SHP77 (cell line): ENCODE measurements at places on chromosomes 6 and 20.

- no peak for DNase-seq
Observed at GRCh38 chr6:111002350-111002749, 20.5 kb downstream of the RPF2 start.

DNA sequence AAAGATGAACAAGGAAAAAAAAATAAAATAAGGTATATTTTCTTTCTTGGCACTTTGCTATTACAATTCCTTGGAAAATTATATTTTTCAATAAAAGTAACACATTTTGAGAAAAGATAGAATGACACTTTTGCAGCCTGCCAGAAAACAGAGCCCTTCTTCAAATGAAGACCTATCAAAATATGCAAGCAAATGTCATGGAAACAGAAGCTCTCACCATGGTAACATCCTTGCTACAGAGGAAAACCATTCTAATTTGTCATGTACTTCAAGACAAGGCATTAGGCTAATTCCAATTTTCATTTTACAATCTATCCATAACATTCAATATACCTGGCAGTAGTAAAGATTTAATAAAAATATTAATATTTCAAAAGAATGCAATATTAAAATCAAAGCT lies 177.9 kb downstream of the RNGTT start:
- no peak for DNase-seq

GRCh38 chr6:44167567-44167966 lies 8.9 kb downstream of the CAPN11 start:
- DNase-seq = no peak

- DNase-seq = no peak
Observed at GRCh38 chr6:156899532-156900135, 122.5 kb downstream of the ARID1B start.

DNA sequence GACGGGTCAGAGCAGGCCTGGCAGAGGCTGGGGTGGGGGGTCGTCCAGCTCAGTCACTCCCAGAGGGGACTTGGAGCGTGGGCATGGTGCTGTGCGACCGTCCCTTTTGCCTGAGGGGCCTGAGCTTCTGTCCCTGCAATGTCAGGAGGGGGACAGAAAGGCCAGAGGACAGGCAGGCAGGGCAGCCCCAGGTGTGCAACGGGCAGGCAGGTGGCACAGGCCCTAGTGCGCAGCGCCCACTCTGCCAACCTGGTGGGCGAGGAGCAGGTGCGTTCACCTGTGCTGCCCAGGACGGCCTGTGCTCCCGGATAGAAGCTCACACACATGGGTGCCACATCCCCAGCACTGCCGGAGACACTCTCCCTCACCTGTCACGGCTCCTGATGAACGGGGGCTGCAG lies 78.7 kb upstream of the SLCO4A1 start:
- no peak for DNase-seq

GRCh38 chr6:25365154-25365553 lies 86.0 kb downstream of the CARMIL1 start:
- no peak for DNase-seq

DNA sequence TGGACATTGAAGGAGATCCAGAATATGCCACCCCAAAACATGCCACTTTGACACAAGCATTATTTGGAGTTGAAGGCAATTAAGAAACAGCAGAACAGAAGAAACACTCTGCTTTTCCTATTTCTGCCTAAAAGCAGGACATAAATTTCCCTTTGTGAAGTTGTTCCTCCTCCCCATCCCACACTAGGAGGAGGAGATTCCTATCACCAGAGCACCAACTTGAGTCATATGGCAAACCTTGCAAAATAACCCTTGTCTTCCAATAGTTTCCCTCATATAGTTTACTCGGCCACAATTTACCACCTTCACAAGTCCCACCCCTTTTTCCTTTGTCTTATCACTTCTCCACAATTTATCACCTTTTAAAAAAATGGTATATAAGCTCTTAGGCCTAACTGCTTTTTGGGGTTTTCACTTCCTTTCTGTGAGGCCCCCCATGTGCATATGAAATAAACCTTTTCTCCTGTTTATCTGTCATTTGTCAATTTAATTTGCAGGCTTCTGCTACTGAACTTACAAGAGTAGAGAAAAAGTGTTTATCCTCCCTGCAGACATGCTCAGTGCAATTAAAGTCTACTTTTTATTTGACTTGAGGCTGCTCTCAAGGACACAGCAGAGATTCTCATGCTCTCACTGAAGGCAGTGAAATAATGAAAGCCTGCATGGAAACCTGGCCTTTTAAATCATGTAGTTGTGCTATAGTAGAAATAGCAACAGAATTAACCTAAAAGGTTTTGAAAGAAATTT lies 2.8 kb upstream of the RAB23 start:
- DNase-seq = no peak

DNA sequence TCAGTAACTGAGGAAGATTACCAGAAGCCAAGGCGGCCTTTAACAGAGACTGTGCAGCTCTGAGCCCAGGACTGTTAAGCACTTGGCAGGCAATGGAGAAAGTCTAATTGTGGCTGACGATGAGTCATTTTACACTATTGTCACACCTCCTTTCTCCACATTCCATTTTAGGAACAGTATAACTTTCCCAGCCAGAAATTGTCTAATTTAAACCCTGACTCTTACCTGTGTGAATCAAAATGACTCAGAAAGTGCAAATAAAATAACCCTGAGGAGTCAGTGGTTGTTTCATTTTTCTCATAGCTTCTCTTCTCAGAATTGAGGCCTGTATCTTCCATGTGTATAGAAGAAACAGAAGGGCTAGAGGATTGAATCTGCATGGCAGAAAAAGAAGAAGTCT lies 40.0 kb upstream of the OPN5 start:
- DNase-seq = no peak

DNA sequence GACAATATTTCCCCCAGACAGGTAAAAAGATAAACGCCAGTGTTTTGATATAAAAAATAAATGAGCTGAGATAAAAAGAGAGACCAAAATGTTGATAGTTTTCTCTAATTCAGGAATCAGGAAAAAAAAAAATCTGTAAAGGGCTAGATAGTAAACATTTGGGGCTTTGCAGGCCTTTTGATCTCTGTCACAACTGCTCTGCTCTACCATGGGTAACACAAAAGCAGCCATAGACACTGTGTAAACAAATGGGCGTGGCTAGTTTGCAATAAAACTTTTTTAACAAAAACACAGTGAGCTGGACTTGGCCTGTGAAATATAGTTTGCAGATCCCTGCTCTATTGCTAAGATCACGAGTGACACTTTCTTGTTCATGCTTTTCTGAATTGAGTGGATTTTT lies 219.1 kb upstream of the STXBP5 start:
- DNase-seq = peak; percentile 47

GRCh38 chr6:44983467-44984365 lies 344.4 kb upstream of the RUNX2 start:
- no peak for DNase-seq

DNA sequence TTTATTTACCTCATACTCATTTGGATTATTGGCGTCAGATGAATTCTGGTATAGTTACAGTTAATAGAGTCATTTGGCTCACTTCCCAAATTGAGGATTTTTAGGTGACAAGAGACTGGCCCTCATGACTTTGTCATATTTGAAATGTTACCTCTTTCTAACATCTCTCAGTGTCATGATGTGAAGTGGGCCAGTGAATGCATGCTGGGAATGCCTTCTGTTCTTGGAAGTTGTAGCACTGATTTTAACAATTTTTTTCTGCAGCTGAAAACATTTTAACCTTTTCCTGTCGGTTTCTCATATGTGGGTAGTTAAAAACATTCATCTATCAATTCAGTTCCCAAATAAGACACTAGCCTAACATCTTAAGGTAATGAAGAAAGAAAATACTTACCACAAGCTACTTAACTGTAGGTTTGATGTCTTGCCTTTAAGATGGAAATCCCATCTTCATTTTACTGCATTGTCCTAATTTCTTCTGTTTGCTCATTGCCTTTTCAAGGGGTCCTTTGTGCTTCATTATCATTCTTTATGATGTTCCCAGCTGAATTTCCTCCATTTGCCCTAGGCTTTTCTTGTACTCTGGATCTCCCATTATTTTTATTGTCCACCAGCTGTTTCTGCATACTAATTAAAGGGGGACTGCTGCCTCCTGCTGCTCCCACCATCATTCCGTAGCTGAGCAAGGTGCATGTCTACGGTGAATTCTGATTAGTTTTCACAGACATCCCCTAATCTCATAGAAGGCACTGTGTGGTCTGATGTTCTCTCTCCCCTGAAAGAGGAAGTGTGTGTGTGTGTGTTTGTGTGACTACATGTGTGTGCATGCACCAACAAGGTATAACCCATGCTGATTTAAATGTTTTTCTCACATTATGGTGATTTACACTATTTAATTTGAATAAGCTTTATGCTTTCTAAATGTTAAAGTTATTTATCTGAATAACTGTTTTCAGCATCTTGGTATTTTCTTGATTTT lies 109.5 kb downstream of the B3GAT2 start:
- DNase-seq = no peak

DNA sequence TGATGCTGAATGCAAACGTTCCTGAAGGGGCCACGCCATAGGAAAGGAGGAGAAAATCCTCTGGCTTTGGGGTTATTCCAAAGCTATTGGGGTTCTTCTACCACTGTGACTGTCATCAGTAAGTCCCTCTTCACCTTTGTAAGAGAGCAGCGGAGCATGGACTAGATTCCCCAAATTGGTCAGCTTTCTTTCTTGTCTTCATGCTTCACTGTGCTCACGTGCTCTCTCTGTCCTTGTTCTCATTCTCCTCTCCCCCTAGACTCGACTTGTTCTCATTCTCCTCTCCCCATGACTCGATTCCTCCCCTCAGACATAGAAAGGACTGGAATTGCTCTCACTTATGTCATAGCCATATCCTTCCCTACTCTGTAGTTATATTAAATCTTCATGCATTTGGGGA lies 54.8 kb upstream of the ADGRG6 start:
- DNase-seq = no peak

GRCh38 chr6:43926634-43927531 lies 156.9 kb downstream of the VEGFA start:
- no peak for DNase-seq

GRCh38 chr6:31676322-31676903 lies 4.5 kb downstream of the LY6G5C start:
- DNase-seq = no peak

- no peak for DNase-seq
Observed at GRCh38 chr6:37099442-37099841, 70.5 kb upstream of the PIM1 start.

- DNase-seq = no peak
Observed at GRCh38 chr20:44768256-44768655, 22.6 kb downstream of the KCNK15 start.

GRCh38 chr6:39929733-39930461 lies 4.4 kb downstream of the MOCS1 start:
- no peak for DNase-seq

DNA sequence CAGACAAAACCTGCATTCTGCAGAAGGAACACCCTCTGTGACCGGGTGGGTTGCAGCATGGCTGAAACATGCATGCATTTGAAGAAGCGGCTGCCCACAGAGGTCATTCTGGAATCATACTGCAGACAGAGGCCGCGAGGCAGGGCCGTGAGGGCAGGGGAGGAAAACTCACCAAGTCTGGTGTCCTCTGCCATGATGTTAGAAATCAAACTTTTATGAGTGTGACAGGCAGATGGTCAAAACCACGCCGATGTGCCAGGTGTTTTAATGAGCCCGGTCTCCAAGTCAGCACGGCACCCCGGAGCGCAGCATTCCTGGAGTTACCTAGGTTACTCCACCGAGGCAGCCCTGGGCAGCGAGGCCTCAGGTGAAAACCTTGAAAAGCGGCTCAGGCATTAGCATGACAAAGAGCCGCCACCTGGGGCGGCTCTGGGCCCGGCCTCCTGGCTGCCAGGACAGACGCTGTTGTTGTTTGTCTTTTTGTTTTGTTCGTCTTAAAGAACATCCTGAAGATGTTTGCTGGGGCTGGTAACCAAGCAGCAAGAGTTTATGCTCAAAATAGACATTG lies 255.6 kb downstream of the ERMARD start:
- DNase-seq = no peak

GRCh38 chr6:128511506-128511905 lies 8.9 kb downstream of the PTPRK start:
- no peak for DNase-seq

GRCh38 chr6:8858854-8859331 lies 423.5 kb upstream of the SLC35B3 start:
- no peak for DNase-seq

DNA sequence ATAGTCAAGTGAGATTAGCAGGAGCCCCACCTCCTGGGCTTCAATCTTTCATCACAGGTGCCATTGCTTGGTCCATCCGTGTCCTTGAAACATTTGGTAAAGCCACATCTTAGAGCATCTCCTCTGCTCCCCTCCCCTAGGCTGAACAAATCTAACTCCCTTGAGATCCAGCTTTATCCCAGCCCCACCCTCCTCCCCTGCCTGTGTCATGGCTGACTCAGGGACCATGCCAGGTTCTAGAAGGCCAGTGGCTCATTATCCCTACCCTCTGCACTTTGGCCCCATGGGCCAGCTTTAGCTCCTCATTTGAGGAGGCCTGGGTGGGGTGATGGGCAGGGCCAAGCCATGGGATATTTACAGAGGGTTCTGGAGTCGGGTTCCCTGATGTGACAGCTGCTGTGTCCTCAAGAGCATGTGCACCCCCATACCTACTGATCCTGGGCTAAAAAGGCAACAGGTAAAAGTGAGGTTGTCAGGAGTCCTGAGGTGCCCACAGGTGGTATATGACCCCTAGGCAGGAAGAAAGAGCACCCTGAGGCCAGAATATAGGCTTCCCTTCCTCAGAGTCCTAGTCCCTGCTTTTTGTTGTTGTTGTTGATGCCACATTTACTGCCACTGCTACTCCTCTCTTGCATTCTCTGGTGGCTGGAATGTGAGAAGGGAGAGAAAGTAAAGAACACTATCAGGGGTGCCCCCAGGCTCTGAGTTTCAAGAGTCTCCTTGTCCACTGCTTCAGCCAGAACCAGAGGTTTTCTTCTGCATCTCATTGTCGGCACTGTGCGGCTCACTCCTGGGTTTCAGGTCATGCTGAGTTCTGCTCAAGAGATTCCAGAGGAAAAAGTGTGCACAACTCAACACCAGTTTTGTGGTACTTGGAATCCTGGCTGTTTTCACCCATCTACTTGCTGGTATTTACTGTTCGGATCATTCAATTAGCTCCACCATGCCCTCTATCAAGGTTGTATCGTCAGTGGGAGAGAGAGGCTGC lies 228.4 kb downstream of the LRFN2 start:
- DNase-seq = no peak

DNA sequence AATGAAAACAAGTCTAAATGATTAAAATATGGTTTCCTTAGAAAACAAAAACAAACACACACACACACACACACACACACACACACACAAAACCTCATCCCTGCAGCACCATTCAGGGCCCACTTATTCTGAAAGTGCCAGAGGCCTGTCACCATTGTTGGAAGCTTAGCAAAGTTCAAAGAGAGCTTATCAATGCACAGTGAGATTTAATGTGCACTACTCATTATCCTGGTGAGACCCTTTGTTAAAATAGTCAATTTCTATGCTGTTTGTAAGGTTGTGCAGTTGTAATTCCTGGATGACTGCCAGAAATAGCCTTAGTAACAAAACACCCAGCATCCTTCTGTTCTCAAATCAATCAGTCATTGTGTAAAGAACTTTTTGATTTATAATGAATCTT lies 482.9 kb downstream of the GRIK2 start:
- DNase-seq = no peak

DNA sequence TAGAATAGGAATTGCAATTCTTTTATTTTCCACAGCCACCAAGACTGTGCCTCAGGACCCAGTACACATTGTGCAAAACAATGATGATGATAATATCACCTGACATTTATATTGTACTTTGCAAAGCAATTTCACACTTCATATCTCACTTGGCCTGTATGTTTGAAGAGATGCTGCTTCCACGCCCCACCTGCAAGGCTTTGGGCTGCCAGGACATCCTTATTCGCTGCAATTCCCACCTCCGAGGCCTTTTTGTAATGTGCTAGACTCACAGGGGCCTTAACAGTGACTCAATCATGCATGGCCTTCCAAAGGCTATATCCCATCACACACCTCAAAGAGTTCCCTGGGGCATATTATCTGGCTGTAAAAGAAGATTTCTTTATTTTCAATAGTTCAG lies 200.9 kb downstream of the MYLK4 start:
- DNase-seq = no peak
